Stimulated activated CD4-positive, alpha-beta T cell treated with anti-CD3 and anti-CD28 coated beads, Interleukin-4, amount 100 ng/mL, for 48 hours (primary cell): ENCODE measurements at places on chromosomes 7 and 10.
A peak's percentile ranks its signal among the peaks of the same experiment; 100 is the strongest.

DNA sequence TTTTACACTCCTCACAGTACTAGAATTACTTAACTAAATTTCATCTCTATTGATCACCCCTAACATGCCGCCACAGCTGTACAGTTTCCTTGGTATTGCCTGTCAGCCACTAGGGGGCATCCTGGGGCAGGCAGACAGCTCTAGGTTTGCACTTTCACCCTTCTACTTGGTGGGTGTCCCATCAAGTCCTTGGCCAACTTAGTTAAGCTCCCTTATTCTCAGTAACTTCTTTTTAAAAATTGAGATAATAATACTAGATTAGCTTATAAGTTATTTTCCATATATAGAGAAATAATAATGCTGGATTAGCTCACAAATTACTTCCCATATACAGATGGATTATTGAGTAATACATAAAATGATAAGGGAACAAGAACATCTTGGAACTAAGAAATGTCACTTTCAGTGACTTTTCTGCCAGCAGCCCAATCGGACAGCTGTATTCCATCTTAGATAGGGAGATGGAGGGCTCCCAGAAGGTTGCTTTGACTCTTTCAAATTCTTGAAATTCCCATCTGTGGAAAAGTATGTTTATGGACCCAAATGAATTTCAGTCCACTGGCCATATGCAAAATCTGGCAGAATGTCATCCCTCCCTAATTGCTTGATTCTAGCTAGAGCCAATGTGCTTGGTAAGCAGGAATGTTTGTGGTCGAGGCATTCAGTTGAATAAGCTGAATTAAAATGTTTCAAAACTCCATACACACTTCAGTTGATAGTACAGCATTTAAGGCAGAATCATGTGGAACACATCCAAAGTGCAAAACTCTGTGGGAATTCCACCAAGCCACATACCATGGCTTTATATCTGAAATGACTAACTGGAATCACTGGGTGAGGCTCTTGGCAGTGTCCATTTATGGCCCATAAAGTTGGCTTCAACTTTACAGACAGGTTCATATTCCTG lies 309.7 kb downstream of the CSTF2T start:
- DNase-seq: peak; percentile 21

DNA sequence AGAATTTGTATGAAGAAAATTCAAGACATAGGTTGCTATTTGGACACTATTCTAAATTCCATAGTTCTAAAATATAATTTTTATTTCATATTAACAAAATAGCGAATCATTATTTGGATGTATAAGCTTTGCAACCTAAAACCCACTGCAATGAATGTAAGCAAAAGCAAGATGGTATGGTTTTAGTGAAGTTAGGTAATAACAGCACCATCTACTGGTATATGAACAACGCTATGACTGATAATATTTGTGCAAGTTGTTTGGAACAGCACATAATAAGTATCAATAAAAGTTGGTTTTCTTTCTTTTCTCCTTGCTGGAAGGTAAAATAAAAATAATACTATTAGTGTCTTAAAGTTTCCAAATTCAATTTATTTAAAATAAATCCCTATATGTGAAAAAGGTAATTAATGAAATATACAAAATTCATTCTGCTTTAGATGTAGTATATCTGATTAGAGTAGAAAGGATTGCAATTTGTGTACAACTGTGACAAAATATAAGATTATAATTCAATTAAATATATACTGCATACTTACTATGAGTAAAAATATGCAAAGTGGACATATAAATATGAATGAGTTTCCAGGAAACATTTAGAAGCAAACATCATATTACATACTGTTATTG lies 79.0 kb upstream of the LSM8 start:
- no peak for DNase-seq

- DNase-seq: no peak
These were observed 14.5 kb downstream of the NUP42 start for GRCh38 chr7:23196306-23196705.

GRCh38 chr10:103445767-103446567 lies 6.2 kb downstream of the CALHM2 start:
- no peak for DNase-seq

- DNase-seq: no peak
These were observed 29.1 kb downstream of the STRA8 start for GRCh38 chr7:135262623-135263320.

GRCh38 chr7:128738570-128739047 lies 550 bp upstream of the CALU start:
- no peak for DNase-seq

- no peak for DNase-seq
These were observed 15.9 kb downstream of the TRIM56 start for GRCh38 chr7:101100858-101101847.

- no peak for DNase-seq
These were observed 149.6 kb upstream of the HGF start for GRCh38 chr7:81919494-81919893.

DNA sequence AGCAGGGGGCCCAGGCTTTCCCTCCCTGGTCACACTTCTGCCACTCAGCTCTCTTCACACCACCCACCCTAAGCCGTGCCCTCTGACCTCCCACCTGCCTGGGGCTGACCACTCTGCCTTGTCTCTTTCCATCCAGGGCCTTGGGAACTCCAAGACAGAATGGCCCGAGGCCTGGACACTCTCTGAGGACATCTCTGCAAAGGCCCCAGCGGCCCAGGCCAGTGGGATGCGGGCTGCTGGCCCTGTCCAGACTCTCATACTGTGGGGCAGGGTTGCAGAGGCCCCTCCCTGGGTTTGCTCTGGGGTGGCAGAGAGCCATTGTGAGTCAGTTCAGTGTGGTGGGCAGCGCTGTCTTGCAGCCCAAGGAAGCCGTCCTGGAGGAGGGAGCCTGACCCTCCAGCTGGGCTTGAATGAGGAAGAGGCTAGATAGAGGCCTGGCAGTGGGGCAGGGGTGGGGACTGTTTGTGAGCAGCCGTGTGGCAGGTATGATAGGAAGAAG lies 39.9 kb upstream of the RABGEF1 start:
- no peak for DNase-seq

DNA sequence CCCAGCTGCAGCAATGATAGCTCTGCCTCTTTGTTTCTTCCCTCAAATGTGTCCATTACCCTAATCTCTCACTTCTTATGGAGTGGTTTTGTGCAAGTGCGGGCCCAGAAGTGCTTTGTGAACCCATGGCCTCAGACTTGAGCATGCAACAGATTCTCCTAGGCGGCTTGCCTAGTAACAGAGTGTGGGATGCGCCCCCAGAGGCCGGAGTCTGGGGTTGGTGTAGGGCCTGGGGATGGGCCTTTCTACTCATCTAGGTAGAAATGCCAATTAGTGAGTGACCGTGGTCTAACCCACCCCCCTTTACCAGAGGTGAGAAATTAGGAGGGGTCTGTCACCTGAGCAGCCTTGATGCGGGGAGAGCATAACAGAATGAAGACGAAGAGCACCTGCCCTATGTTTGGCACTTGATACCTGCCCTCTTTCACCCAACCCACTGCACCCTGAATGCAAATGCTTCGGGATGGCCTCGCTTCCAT lies 7.0 kb upstream of the IGFBP1 start:
- no peak for DNase-seq

DNA sequence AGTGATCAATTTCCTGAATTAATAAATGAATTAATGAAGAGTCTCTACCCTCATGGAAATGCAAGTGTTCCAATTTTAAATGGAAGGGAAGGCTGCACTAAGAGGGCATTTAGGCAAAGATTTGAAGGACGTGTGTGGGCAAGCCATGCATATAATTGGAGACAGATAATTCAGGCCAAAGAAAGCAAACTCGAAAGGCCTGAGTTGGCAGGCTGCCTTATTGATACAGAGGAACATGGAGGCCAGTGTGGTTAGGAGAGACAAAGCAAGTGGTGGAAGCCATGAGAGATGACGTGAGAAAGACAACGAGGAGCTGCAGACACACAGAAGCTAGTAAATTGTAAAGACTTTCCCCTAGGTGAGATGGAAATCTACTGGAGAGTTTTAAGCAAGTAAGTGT lies 15.4 kb upstream of the PCLO start:
- DNase-seq: no peak

DNA sequence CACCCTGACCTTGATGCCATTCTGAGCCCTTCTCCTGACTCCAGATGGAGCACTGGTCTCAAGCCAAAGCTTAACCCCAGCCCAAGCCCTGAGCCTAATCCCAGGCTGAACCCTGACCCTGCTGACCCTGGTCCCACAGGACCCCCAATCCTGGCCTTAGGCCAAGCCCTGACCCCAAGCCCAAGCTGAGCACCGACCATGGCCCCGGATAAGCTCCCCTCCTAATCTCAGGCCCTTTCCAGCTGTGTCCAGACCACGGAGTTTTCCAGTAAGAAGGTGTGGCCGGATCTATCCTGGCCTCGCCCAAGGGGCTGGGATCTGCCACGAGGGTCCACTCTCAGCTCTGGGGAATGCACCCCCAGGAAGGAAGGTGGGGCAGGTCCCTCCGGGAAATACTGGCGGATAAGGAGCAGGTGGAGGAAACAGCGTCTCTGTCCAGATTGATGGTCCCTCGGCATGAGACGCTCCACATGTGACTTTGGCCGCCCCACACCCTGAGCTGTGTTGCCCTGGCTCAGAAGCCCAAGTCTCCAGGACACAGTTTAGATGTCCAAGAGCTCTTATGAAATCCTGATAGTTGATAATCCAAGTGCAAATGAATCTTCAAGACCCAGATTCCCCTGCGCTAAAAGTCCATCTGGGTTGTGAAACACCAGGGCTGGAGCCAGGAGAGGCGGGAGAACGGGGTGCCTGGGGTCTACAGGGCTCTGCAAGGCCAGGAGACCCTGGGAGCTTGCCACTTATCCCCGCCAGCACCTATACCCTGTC lies 10.4 kb downstream of the ELN start:
- no peak for DNase-seq

- DNase-seq: no peak
These were observed 60.3 kb downstream of the CPXM2 start for GRCh38 chr10:123831259-123831658.

DNA sequence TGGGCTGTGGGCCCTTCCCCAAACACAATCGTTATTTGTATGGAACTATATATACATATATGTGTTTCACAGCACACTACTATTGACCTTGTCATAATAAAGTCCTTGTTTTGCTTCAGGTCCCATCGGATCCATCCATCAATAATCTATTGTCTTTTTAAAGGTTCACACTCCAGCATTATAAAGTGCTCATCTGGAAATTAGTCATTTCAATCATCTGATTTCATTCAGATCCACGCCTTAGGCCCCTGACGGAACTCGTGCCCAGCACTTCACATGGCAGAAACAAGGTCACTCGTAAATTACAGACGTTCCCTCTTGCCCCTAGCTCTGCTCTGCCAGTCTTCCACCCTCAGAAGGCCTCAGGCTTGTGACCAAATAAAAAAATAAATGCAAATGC lies 133.1 kb upstream of the PPP2R2D start:
- no peak for DNase-seq

DNA sequence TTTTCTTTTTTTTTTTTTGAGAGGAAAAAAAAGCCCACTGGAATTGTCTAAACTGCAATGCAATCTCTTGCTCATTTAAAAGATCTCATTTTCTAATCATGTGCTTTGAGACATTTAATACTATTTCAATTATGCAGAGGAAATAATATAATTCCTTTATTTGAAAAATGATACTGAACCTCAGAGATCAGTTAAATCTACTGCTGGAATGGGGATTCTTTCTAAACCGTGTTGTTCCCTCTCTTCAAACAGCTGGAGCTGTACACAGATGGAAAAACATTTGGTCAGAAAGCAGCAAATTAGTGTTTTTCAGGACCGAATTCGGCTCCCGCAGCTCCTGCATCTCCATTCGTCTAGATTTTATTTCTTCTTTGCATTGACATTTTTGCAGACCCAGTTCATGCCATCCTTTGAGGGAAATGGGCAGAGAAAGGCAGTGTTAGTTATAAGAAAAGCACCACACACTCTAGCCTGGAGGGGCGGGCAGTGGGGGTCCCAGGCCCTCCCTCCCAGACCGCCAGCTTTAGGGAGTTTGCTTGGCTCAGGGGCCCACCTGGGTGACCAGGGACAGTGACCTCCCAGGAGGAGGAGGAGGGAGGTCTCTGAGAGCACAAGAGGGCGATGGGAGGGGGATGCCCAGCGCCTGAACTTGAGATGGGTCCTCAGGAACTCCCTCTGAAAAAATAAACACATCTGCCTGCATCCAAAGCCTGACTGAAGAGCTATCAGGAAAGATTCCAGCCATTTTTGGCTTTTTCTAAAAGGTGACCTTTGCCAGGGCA lies 32.4 kb downstream of the TRIM8 start:
- DNase-seq: no peak

DNA sequence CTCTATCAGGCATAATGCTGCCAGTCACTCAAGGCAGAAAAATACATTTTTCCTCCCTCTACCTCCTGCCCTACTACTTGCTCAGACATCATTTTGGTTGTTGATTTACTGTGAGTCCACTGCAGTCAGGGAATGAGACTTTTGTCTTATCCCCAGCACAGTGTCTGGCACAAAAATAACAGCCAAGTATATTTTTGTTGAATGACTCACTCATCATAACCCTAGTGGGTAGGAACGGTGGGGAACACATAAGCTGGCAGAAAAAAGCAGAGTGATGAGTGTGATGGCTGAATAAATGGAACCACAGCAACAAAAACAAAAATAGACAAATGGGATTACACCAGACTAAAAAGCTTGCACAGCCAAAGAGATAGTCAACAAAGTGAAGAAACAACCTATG lies 65.8 kb upstream of the LAMB4 start:
- no peak for DNase-seq

DNA sequence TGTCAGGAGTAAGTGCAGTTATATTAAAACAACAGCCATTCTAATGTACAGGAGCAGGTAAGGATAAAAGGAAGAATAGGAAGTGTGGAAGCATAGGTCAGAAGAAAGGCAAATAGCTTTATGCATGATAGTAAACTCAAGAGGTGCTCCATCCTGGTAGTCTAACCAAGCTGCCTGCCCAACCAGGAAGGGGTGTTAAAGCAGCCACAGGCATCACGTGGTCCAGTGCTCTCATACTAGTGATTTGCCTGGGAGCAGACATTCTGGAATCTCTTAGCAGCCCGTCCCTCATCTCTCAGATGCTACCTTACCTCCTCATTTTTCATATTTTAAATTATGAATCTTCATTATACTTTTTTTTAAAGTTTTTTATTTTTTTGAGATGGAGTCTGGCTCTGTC lies 18.5 kb downstream of the ABRAXAS2 start:
- DNase-seq: no peak
